ENCODE measurements at places on chromosomes 2 and 18.
A peak's percentile ranks its signal among the peaks of the same experiment; 100 is the strongest.

GRCh38 chr2:11288431-11288830, 56.0 kb downstream of the ROCK2 start:
- no peak for DNase-seq

DNA sequence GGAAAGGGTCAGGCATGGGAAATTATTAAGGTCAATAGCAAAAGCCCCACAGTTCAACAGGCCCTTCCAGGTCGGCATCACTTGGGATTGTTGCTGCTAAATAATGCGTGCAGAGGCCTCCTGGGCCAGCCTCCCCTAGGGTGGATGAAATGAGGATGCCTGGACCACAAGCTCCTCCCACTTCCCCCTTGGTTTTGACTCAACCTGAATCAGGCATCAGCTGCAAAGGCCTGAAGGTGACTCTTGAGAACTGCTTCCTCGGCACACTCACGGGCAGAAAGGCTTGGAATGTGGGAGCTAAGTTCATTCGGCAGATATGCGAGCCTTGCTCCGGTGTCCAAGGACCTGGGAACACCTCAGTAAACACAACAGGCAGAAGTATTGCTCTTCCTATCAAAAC, 69.3 kb downstream of the MBP start:
- DNase-seq: peak; percentile 87

GRCh38 chr2:86468162-86469033, 27.2 kb downstream of the KDM3A start:
- DNase-seq: peak; percentile 18

- DNase-seq: no peak
Measured at GRCh38 chr18:53796040-53796729, 428.3 kb downstream of the MBD2 start.

DNA sequence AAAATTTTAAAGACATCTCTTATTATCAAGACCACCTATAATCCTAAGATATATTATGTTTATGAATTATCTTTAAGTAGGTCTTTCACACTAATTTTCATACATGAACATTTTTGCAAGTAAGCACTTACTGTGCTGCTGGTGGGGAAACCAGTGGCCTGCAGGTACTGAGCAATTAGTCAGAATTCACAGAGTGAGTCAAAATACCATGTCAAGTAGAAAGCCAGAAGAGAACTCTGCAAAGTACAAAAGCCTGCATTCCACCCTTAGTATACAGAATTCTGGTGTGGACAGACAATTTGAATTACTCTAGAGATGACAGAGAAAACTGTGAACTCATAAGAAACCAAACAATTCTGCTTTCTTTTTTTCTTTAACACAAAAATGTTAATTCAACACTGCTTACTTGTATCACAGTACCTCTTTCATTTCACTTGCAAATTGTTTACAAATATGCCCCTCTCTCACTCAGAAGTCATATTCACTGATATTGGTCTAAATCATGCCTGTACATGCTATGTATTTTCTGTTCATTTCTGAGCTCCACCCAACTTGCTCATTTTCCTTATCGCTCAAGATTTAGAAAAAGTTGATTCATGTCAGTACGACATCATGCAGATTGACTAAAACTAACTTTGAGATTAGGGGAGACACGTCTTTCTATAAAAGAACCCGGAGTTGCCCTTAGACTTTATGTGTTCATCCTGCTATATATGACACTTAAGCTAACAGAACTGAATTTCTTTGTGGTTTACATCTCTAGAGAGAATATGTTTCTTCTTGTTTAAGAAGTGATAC, 182.9 kb downstream of the IKZF2 start:
- peak; percentile 12 for DNase-seq

DNA sequence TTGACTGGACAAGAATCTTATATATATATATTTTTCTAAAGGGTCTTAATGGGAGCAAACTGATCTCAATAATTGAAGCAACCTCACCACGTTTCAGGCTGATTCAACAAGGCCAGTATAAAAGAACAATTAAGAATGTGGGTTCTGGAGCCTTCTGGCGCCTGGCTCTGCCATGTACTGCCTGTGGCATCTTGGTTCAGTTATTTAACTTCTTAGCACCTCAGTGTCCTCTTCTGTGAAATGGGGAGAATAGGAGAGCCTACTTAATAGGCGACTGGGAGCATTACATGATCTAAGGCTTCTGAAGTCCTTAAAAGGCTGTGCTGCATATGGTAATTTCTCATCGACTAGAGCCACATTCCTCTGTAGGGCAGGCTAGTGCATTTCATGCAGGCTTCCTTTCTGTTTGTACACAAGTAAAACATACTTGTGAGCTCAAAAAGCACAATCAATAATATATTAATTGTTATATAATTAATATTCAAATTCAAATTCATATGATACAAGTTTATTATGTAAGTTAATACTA, 118.4 kb upstream of the LYPD1 start:
- DNase-seq: no peak

- DNase-seq: peak; percentile 30
Measured at GRCh38 chr2:15560140-15560987, 770 bp downstream of the NBAS start.

- no peak for DNase-seq
Measured at GRCh38 chr18:72742002-72742401, 125.8 kb downstream of the NETO1 start.

- no peak for DNase-seq
Measured at GRCh38 chr2:86039963-86040655, 65.6 kb downstream of the POLR1A start.

GRCh38 chr18:59549503-59550173, 147.6 kb downstream of the CCBE1 start:
- no peak for DNase-seq

DNA sequence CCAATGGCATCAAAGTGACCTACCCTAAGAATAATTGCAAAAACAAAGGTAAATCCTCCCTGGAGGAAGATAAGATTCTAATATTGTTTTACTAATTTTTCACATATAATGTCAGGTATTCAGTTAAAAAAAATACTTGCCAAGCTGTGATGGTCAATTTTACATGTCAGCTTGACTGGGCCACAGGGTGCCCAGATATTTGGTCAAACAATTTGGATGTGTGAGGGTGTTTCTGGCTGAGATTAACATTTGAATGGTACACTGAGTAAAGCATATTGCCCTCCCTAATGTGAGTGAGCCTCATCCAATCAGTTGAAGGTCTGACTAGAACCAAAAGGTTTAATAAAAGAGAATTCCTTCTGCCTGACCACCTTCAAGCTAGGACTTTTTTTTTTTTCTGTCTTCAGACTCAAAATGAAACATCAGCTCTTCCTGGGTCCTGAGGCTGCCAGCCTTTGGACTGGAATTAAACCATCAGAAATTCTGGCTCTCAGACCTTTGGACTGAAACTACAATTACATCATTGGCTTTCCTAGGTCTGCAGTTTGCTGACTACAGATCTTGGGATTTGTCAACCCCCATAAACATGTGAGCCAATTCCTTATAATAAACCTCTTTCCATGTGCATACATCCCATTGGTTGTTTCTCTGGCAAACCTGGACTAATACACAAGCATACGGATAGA, 65.4 kb downstream of the LDAH start:
- no peak for DNase-seq

GRCh38 chr18:22564036-22564435, 146.3 kb upstream of the CTAGE1 start:
- DNase-seq: no peak

DNA sequence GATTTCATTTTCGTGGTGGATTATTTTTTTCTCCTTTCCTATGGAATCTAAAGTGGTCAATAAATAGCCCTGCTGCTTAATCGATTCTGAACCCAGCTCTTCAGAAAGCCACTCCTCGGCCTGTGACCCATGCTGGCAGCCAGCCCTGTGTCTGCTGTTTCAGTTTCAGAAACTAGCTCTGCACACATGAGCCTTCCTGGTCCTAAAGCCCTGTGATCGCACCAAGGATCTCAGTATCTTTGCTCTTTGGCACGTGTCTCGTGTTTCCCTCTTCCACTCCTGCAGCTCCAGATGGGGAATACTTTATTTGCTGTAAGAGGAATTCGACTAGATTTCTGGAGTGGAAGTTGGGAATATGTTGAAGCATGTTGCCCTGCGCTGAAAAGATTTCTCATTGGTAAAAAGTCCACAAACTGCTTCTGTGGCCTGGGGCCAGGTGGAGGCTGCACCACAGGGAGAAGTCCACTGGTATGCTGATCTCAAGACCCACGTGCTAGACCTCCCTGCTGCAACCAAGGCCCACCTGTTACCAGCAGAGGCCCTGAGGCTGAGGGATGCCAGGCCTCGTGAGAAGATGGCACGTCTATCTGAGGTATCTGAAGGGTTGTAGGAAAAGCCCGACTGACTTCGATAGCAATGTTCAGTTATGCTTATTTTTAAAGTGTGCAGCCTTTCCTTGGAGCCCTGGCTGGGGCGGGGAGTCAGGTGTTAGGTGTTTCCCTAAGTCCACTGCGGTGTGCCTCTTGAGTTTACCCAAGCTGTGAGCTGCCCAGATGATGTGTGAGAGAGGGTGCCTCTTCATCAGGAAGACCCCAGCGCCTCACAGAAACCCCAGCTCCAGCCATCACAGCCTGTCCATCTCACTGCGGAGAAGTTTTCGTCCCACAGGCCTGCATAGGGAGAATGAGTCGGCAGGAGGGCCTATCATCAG, 33.6 kb upstream of the CELF4 start:
- no peak for DNase-seq

DNA sequence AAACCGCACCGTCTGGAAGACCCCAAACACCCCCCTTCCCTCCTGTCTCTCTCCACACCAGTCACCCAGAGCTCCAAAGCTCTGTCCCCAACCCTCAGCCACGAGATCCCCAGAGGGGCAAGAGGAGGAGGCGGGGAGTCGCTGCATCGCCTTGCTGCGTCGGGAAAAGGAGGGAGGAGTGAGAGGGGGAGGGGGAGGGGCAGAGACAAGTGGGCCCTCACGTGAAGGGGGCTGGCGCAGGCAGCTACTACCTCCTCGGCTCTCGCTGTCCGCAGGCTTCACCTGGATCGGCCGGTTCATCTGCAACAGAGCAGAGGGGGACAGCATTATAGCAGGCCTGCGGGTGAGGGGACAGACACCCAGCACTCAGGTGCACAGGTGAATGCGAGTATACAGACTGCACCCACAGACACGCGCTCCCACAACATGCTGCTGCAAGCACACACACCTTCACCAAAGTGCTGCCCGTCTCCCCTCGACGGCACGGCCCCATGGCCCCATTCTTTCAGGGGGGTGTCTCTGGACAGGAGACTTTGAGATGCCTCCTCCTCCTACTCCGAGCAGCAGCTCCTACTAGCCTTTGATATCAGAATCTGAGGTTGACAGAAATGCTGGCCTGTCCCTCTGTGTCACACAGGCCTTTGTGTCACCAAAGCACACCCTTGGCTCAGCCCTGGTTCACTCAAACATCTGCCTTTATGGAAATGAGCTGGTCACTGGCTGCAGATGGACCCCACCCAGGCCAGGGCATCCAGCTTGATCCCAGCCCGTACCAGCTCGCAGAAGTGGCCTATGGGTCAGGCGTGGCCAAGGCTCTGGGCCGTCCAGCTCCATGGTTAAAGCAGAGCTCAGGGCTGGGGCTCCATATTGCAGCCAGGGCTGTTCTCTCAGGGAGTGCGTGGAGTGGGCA, 243.8 kb downstream of the CELF4 start:
- DNase-seq: no peak

GRCh38 chr18:48621240-48621639, 82.4 kb downstream of the CTIF start:
- no peak for DNase-seq

GRCh38 chr2:227846831-227847230, 24.6 kb upstream of the DAW1 start:
- DNase-seq: no peak

- no peak for DNase-seq
Measured at GRCh38 chr2:190583507-190584337, 49.2 kb upstream of the NEMP2 start.

GRCh38 chr2:183493040-183493439, 368.8 kb downstream of the NUP35 start:
- DNase-seq: no peak

DNA sequence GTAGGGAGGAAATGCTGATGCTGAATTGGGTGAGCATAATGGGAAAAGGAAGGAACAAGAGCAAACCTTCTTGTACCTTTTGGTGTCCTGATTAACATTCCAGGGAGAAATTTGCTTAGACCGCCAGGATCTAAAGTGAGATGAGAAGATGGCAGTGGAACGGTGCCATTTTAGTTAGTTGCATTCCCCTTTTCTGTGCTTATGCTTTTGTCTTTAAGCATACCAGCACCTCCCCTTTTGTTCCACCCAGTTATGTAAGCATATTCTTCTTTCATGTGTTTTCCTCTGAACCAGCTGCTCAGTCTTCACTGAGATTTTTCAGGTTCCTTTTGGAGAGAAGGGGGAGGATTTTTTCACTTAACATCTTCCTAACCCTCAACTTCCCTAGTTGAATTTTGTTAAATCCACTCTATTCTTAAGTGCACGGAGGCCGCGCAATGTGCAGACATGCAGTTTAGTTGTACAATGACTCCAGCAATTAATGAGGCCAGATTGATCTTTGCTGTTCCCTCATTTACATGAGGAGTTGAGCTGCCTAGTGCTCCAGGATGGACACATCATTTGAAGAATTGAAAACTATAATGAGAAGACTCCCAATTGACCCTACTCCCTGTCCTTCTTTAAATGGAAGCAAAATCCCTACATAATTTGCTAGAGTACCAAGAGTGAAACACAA, 73.9 kb downstream of the MAP4K4 start:
- no peak for DNase-seq

DNA sequence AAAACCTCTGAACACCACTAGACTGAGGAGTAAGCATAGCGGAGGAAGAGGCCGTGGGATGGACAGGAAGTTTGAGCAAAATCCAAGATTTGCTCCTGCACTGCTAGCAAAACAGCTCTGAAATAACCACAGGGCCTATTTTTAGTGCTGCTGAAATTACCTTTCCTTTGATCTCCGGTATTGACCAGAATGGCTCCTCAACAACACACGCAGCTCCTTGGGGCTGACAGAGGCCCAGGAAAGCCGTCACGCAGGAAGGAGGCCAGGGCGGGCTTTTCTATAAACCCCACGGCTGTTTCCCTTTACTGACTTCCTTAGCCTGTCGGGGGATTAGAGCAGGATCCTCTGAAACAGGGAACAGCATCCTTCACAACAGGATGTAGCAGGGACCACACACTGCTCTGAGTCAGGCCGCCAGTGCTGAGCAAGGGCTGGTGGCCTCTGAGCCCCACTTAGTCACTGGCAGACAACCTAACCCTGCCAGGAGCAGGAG, 80.8 kb upstream of the LCLAT1 start:
- peak; percentile 72 for DNase-seq

DNA sequence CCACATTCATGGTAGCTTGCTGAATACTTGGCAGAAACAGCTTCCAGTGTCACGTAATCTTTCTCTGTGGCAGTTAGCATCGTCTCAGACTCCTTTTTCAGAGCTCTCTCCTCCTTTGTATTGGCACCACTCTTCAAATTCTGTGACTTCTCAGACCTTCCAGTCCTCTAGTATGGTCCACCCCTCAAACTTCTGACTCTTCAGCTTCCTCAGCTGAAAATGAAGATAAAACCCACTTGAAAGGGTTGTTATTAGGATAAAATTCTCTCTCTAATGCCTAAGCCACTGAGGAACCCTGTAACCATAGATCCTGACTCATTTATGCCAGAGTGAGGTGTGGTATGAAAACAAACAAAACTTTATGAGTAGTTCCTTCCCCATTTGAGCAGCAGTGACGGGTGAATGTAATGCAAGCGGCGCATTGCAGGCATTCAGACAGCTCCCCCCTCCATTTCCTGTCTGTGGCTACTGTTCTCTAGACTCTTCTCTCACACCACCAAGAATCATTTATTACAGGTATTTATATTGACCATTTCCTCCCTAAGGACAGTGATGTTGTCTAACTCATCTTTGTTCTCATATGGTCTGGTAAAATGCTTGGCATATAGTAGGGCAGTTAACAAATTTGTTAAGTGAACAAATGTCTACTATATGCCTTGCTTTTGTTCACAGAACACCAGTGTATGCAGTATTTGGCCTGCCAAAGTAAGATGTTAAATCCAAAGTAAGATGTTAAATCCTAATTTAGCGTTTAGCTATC, 35.3 kb downstream of the GALNT1 start:
- DNase-seq: peak; percentile 75
